Type B pancreatic cell (in vitro differentiated cells): ENCODE measurements at places on chromosomes 1 and 21. TPM values are rescaled to one million over a fixed set of nuclear protein-coding genes. Genes with fewer than 3 reads are reported as not detected.

Gene BCAN
- 12.6 TPM in 1 of 2 replicates, not detected in the other for total RNA-seq

Gene L1TD1
- total RNA-seq, result 2.9 and 6.2 TPM in 2 replicates

Gene CFAP141
- total RNA-seq, result not detected in 2 replicates

Gene BGLAP
- total RNA-seq, result 0.64 and 3.1 TPM in 2 replicates

Gene PER3
- 4.5 and 7.1 TPM in 2 replicates for total RNA-seq

DNA sequence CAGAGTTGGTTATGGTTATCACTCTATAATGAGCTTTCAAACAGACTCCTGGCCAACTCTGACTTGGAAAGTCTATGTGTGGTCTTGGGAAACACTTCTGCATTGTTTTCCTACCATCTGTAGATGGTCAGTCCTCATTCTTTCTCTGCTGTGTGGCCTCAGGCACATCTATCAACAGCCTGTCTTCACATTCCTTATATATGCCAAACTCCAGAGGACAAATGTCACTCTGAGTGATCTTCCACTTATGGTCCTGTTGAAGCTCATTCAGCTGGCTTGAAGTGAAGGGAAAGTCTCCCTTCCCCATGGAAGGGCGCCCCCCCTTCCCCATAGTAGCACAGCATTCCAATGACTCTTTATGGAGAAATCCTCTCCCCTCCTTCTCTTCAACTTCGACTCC is 58.7 kb downstream of the VANGL2 start:
- H3K4me3 ChIP-seq, result no peak overlapping the region
- H3K27me3 ChIP-seq, result peaks cover 8% of the 10 kb centered on the region
- peaks cover 4% of the 10 kb centered on the region for H3K4me1 ChIP-seq
- DNase-seq, result no peak

GRCh38 chr1:89865498-89866382 is 44.9 kb downstream of the LRRC8D start:
- H3K4me3 ChIP-seq, result no peak overlapping the region
- DNase-seq, result no peak
- peaks cover 27% of the 10 kb centered on the region for H3K36me3 ChIP-seq
- H3K4me1 ChIP-seq, result peaks cover 8% of the 10 kb centered on the region

GRCh38 chr1:74767490-74767889 is 34.5 kb downstream of the TYW3 start:
- H3K4me3 ChIP-seq, result no peak overlapping the region
- no peak overlapping the region for H3K27ac ChIP-seq
- DNase-seq, result no peak
- no peaks in the 10 kb centered on the region for H3K4me1 ChIP-seq
- H3K36me3 ChIP-seq, result peaks cover 3% of the 10 kb centered on the region
- H3K27me3 ChIP-seq, result peaks cover 5% of the 10 kb centered on the region

GRCh38 chr1:203331224-203331623 is 19.7 kb downstream of the FMOD start:
- no peaks in the 10 kb centered on the region for H3K27me3 ChIP-seq
- H3K4me1 ChIP-seq, result peaks cover 34% of the 10 kb centered on the region

- H3K4me1 ChIP-seq, result peaks cover 7% of the 10 kb centered on the region
- H3K36me3 ChIP-seq, result peaks cover 49% of the 10 kb centered on the region
- no peaks in the 10 kb centered on the region for H3K27me3 ChIP-seq
Observed at GRCh38 chr1:232965124-232965911, 14.9 kb downstream of the NTPCR start.

GRCh38 chr1:112744009-112744578 is 29.0 kb upstream of the PPM1J start:
- no peaks in the 10 kb centered on the region for H3K36me3 ChIP-seq
- H3K27ac ChIP-seq, result no peak overlapping the region
- no peak for DNase-seq
- H3K4me1 ChIP-seq, result no peaks in the 10 kb centered on the region
- H3K27me3 ChIP-seq, result peaks cover 72% of the 10 kb centered on the region
